ENCODE measurements at places on chromosomes 16 and 17.

- DNase-seq, result no peak
Measured at GRCh38 chr17:7852262-7852670, 2.6 kb upstream of the TMEM88 start.

GRCh38 chr17:76633628-76634328 is 9.8 kb downstream of the ST6GALNAC1 start:
- DNase-seq, result no peak

DNA sequence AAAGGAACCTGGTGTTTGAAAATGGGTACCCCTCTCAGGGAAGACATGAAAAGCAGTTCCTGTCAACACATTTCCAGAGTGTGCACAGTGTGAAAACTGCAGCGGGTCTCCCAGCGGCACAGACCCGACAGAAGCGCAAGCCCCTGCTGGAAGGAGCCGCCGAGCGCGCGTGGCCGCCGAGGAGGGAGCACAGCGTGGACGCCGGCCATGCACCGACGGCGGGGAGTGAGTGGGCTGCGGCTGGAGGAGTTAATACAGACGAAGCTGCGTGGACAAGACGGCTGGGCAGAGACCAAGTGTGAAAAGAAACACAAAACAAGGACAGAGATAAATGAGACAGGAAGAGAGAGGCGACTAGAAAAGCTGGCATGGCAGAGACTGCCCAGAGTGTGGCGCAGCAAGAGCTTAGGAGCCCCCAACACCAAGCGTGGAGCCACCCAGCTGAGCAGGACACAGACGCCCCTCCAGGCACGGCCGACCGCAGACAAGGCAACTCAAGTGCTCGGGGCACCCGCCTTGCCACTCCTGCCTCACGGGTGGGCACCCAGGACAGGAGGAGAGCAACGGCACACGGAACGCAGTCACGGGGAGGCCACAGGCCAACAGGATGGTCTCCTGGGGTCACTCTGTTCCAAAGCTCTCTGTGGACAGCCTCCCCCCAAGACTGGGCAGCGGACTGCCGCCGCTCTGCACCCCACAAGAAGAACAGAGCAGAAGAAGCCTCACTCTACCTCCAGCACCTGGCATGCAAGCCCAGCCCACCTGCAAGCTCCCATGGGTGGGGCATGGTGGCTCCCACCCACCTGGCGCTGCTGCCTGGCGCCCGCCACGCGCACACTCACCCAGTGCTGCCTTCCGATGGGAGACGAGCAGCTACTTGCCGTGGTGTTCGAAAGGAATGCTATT is 16.5 kb downstream of the SLC16A3 start:
- no peak for DNase-seq

DNA sequence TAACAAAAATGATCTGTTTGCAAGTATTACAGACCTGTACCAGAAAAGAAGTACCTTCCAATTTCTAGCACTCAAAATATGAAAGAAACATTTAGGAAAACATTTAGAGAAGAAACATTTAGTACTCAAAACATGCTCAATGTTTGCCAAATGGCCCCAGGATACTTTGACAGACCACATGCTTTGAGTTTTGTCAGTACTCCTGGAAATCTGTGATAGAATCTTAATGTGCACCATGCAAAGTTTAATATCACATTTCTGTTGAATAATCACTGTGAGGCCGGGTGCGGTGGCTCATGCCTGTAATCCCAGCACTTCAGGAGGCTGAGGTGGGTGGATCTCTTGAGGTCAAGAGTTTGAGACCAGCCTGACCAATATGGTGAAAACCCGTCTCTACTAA is 8.5 kb upstream of the ZC3H7A start:
- DNase-seq, result no peak
